Purkinje cell (primary cell): ENCODE measurements at places on chromosomes 2 and 18. TPM values are rescaled to one million over a fixed set of nuclear protein-coding genes. Genes with fewer than 3 reads are reported as not detected.

The TIGD1 gene
- 0.28 and 0.84 TPM in 2 replicates for polyA plus RNA-seq

The RTP5 gene
- not detected in 2 replicates for polyA plus RNA-seq

The HRH4 gene
- not detected in 2 replicates for polyA plus RNA-seq

The ABCG8 gene
- polyA plus RNA-seq: 1.1 TPM in 1 of 2 replicates, not detected in the other
